ENCODE measurements at places on chromosomes 3 and 15.

- DNase-seq, result no peak
Measured at GRCh38 chr15:47367726-47368390, 349.4 kb upstream of the SEMA6D start.

- DNase-seq, result no peak
Measured at GRCh38 chr15:59886441-59886840, 117.7 kb upstream of the FOXB1 start.

- no peak for DNase-seq
Measured at GRCh38 chr3:3632449-3632848, 166.8 kb upstream of the LRRN1 start.

GRCh38 chr3:23805633-23806533 lies at the start of gene UBE2E1:
TSS of gene UBE2E1 (plus strand) at chr3:23805955. CDS start at chr3:23807270, 1,315 bp downstream.
- peak; percentile 62 for DNase-seq

Measured in activated T-helper 1 cell treated with Interleukin-2 at 50 U/mL for 16 hours (primary cell).